ENCODE measurements at places on chromosomes 11 and 22.

DNA sequence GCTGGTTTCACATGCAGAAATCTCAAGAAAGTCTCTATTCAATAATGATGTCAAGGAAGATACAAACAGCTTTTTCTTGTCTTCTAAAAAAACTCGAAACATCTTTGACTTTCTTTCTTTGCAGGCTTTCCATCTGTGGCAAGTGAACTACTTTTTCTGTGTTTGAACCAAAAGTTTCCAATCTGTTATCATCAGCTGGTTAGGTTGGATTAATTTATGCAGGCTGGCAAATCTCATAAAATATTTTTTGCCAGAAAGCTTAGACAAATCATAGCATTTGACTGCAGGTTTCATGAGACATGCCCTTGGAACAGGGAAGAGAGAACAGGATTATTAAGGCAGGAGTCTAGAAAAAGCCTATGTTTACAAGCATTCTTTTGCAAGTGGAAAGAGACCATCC is 86.1 kb upstream of the ARHGAP42 start:
- no peak for DNase-seq

- DNase-seq: no peak
These were observed 2.1 kb downstream of the KMT2A start for GRCh38 chr11:118438314-118438931.

GRCh38 chr11:69817265-69818230 is 1.7 kb downstream of the FGF3 start:
- DNase-seq: no peak

DNA sequence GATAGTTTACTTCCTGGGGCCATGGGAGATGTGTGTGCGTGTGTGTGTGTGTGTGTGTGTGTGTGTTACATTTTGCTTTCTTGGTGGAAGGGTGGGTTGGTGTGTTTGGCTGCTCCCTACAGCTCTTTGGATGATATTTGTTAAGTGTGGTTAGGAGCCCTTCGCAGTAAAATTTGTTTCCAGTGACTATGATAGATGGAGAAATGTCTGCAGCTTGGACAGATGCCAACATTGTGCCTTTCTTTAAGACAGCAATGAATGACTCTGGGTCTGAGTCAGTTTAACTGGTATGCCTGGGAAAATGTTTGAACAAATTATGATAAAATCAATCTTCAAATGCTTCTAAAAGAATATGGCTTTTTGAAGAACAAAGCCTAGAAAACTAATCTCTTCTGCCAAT is 102.7 kb upstream of the TRPC6 start:
- no peak for DNase-seq

- no peak for DNase-seq
These were observed 41.8 kb downstream of the GDPD4 start for GRCh38 chr11:77259641-77260040.

- DNase-seq: no peak
These were observed 19.9 kb downstream of the MMP10 start for GRCh38 chr11:102760344-102761035.

DNA sequence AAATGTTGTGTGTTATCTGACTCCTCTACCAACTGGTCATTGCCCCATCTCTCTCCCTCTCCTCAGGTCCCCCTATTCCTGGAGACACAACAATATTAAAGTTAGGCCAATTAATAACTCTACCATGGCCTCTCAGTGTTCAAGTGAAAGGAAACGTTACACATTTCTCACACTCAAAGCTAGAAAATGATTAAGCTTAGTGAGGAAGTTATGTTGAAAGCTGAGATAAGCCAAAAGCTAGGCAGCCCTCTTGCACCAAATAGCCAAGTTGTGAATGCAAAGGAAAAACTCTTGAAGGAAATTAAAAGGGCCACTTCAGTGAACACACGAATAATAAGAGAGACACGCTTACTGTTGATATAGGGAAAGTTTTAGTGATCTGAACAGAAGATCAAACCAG is 6.9 kb downstream of the DLG2 start:
- no peak for DNase-seq

GRCh38 chr11:69314555-69314954 is 20.6 kb downstream of the MYEOV start:
- DNase-seq: no peak
